ENCODE measurements at places on chromosomes 7 and 10.

DNA sequence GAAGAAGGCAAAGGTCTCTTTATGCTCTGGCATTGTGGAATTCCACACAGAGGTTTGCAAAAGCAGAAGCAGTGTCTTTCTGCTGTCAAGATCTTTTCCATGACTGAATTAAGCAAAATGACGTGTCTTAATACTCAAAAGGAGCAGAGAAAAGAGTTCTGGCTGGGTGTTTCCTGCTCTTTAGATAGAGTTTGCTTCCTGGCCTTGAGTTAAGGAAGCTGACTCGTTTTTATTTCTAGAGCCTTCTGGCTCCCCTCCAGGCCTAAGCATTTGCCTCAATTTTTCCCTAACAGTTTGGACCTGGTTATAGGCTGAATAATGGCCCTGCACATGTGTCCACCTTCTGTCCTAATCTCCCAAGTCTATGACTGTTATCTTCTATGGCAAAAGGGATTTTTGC, 21.6 kb downstream of the TAS2R41 start:
- DNase-seq, result no peak

DNA sequence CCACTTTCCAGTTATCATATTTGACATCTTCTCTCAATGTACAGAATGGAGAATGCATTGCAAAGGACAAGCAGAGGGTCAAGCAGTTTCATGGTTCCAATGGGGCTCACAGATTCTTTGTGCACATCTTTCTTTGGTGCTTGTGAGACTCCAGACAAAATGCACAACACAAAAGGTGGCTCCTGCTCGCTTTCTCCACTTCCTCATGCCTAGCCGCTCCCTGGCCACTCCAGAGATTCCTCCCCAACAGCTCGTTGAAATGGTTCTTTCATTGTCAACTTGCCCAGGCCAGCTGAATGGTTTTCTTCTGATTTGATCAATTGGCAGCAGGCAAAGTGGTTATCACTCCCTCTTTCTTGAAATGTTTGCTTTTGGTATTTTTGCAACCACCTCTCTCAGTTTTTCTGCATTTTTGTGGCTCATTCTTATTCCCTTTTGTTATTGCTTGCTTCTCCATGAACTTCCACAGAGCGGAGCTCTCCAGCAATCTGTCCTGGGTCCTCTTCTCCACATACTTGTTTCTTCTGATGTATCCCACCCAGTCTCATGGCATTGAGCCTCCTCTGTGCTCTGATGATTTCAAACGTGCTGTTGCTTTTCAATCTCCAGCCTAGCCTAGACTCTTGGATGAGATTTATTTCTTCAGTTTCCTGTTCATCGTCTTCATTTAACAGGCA, 507.8 kb upstream of the MKI67 start:
- no peak for DNase-seq

DNA sequence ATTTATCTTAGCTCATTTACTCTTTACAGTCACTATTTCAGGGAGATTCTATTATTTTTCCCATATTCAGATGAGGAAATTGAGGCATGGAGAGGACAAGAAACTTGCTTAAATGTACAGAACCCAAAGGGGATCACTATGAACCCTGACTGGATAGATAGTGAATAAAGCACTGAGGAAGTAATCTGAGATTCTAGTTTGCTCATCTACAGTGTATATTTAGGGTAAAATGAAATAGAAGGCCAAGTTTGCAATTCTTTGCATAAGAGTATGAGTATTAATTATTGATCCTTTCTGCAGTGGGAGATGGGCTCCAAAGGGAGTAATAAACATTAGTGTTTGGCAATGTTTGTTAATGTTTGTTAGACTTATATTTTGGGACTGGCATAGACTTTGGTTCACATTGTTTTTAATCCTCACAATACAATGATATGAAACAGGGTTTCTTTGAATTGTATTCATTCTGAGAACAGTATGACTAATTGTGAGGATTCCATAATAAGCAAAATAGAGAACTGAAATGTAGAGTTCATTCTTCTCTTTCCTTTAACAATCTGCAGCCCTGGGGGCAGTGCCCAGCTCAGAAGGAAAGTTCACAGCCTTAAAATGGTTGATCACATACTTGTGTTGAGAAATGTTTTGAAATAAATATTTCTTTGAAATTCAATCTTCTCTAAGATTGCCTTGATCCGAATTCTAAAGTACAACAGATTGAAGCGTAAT, 131.0 kb upstream of the ZNF804B start:
- DNase-seq, result no peak

DNA sequence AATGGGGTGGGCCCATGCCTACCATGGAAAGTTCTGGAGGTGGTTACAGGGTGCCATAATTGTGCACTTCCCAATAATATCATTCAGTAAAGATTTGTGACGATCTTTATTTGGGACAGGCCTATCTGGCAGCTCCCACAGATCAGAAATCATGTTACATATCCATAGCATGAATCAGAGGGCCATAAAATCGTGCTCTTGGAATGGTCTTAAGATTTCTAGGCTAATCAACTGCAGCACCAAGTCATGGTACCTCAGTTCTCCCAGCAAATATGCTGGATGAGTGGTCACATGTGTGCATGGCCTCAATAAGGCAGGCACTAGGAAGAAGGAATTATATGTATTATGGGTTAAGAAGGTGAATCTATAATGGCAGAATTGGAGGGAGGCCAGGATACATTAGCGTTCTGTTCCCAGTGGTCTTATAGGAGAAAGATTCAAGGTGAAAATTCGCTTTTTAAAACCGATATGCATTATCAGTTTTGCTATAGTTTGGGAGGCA, 134.7 kb downstream of the NRP1 start:
- DNase-seq, result no peak

DNA sequence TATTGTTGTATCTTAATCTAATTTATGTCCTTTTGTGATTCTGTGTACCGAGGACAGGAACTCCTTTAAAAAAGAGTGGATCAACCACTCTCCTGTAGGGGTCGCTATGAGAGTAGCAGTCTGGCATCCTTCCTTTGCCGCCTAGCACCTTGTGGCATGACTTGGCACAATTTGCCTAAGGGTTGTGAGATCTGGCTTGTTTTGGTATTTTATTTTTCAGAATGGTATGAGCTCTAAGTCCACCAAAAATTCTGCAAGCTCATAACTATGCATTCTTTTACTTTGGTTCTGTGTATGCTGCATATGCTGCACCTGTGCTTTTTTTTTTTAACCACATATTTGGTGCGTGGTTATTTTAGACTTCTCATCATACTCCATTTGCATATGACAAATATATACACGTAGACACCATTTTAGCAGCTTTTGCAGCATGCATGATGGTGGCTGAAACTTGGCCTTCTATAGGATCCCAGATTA, 112.8 kb downstream of the CDK14 start:
- no peak for DNase-seq

DNA sequence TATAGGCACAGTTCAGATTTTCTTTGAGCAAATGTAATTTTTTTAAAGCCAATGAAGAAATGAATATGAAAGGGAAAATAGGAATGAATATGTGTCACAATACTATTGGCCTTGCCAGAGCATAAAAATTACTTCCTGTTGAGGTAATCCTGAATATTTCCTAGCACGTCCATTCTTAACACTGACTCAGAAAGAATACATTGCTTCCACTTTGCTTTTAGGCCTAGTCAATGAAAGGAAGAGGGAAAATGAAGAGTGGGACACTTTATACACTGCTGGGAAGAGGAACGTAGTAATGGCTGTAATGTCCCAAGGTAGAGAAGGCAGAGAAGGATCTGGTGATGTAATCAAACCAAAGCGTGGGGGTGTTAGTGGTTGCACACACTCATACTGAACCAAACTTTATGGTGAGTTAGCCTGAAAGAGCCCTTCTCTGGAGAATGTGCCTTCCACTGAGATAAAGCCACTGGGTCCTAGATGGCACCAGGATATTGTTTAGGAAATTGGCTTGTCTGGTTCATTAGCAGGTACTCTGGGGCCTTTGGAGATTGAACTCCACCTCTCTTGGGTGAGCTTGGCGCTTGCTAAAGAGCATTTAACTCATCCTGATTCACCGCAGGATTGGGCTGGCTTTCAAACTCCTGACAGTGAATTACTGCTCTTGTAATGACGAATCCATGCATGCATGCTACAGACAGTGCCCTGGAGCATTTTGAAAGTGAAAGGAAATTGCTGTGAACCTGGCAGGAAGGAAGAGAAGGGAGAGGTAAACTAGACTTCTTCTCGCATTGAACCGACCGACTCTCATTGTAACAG, 254.9 kb downstream of the KIAA1217 start:
- no peak for DNase-seq

- peak; percentile 74 for DNase-seq
Measured at GRCh38 chr10:84613336-84614021, 285.1 kb downstream of the CCSER2 start.

GRCh38 chr7:2038931-2039728, 193.6 kb downstream of the MAD1L1 start:
- DNase-seq, result no peak

GRCh38 chr7:68524126-68524525, 1074.1 kb upstream of the AUTS2 start:
- DNase-seq, result no peak

DNA sequence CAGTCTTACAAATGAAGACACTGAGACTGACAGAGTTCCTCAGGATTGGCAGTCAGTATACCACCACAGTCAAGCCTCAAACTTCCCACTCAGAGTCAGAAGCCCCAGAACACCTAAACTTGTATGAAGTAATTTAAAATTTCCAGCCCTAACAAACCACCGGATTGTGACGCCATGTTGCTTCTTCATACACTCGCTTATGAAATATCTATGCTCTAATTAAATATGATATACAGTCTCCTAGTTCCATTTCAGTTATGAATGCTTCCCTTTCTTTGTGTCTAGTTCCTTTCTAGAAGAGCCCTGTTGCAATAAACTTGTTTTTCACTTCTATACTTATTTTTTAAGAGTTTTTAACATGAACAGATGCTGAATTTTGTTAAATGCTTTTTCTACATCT, 172.0 kb upstream of the NOBOX start:
- DNase-seq, result no peak

DNA sequence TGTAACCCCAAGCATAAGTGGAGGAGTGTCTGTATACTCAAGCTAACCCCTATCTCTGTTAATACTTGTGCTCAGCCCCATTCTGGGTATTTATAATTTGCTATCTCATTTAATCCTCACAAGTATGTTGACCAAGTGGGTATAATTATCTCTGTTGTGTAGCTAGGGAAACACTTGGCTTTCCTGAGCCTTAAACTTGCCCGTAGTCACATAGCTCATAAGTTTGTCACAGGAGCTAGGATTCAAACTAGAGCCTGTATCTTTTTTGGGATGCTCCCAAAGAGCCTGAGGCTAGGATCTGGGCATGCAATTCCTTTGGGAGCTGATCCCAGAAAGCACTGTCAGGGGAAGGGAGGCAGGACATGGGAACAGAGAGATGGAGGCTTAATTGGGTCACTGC, 377.4 kb downstream of the GALNT17 start:
- no peak for DNase-seq

DNA sequence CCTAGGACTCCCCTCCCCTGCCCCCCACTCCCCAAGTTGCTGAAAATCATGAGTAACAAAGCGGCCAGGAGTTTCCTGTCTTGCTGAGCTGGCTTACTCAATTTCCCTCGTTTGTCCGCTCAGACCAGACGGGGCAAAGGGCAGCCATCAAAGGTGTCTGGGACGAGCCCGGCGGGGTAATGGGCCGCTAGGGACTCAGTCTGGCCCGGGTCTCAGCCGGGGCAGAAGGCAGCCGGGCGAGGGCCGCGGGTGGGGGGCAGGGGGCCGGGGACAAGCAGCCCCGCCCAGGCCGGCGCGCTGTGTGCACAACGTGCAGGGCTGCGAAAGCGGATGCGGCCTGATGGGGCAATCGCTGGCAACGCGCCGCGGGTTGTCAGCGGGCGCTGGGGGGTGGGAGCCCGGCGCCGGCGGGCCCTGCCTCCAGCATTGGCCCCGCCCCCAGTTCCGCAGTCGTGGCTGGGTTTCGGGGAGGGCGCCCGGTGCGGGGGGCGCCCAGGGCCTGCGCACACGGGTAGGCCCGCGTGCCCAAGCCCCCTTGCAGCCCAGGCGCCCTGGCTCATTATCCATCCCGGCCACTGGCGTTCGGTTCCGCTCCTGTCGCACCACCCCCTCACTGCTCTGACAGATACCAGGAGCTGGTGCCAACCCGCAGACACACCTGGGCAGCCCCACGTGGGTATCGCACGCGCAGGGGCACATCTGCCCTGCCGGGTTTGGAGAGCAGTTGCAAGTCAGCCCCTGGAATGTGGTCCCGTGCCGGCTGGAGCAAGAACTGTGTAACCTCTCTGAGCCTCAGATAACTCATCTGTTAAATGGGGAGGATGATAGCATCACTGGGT, 35.1 kb downstream of the DNAJB12 start:
- peak; percentile 76 for DNase-seq

- no peak for DNase-seq
Measured at GRCh38 chr7:158809596-158809995, 19.7 kb downstream of the ESYT2 start.

DNA sequence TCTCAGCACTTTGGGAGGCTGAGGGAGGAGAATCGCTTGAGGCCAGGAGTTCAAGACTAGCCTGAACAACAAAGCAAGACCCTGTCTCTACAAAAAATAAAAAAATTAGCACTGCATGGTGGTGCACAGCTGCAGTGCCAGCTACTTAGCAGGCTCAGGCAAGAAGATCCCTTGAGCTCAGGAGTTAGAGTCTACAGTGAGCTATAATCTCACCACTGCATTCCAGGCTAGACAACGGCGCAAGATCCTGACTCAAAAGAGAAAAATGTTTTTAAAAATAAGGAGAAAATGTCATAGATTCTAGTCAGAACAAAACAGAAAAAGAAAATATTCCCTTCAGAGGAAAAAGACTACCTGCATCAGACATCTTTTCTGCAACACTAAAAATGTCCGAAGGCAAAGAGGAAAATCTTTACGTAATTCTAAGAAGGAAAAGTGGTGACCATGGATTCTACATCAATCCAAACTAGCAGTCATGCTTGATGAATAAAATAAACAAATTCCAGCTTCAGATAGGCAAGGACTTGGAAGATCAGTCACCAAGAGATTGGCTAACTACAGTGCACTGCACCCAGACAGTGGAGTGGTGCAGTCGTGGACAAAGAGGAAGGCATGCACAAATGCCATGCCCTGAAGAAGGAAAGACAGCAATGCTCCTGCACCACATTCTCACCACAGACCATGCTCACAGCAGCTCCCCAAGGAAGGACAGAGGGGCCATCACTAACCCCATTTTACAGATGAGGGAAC, 54.3 kb downstream of the ERCC6 start:
- DNase-seq, result no peak

GRCh38 chr7:18393465-18394118, 102.0 kb upstream of the HDAC9 start:
- DNase-seq, result no peak

DNA sequence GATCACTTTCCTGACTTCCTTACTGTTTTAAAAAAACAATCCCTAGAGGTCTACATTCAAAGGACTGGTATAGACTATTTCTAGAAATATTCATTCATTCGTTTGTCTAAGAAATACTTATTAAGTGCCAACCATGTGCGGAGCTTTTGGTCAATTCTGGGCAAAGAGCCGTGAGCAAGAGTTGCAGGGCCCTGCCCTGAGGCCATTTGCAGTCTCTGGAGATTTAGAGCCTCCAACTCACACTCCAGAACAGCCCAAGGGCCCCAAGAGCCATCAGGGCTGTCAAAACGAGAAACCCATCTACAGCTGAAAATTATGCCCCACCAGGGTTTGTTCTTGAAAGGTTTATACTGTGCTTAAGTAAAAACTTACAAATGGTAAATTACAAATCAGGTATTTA, 16.2 kb downstream of the WDR91 start:
- no peak for DNase-seq

Data from SK-N-DZ (cell line).